Endothelial cell of umbilical vein (primary cell): ENCODE measurements at places on chromosomes 3 and 15. TPM values are rescaled to one million over a fixed set of nuclear protein-coding genes. Genes with fewer than 3 reads are reported as not detected.

ZNF860 gene
- total RNA-seq: 0.73 and 1.0 TPM in 2 replicates

LINGO1 gene
- 0.32 and 0.33 TPM in 2 replicates for total RNA-seq

DNA sequence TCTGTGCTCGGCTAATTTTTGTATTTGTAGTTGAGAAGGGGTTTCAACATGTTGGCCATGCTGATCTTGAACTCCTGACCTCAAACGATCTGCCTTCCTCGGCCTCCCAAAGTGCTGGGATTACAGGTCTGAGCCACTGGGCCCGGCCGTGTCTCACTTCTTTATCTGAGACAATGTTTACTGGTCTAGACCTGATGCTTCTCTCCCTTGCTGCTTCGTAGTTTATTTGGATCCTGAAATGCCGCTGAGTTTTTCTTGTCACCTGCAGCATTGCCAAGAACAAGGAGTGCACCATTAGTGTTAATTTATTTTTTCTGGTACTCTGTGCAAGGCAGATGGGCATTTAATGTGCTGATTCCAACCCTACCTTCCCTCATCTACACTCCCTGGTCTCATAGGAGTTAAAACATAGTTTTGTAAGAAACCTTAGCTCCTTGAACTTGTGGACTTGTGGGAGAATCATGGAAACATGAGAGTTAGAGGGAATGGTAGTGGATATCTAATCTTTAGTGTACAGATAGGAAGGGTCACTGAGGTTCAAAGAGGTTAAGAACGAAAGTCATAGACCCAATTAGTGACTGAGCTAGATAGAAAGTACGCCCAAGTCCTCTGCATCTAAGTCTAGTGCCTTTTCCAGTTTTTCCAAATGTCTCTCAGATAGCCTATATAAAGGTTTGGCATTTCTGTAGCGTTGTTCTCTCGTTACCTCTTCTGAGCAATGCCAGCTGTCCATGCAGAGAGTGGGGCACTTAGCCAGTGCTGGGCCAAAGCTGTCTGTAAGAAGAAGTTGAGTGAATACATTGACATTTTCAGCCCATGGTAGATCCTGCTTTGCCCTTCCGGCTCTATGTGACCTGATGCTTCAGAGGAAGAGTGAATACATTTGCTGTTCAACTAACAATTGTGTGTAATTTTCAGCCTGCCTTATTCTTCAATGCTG lies 244.1 kb downstream of the LPP start:
- no peaks in the 10 kb centered on the region for H3K27me3 ChIP-seq
- no peak overlapping the region for H3K4me3 ChIP-seq
- H3K4me1 ChIP-seq: no peaks in the 10 kb centered on the region
- no peak overlapping the region for H3K27ac ChIP-seq
- no peaks in the 10 kb centered on the region for H3K36me3 ChIP-seq
- no peak for DNase-seq

- H3K27me3 ChIP-seq: no peaks in the 10 kb centered on the region
- H3K4me1 ChIP-seq: no peaks in the 10 kb centered on the region
- H3K27ac ChIP-seq: no peak overlapping the region
- no peak overlapping the region for H3K4me3 ChIP-seq
- H3K36me3 ChIP-seq: no peaks in the 10 kb centered on the region
Observed at GRCh38 chr3:133047980-133048379, 9.8 kb downstream of the TMEM108 start.

DNA sequence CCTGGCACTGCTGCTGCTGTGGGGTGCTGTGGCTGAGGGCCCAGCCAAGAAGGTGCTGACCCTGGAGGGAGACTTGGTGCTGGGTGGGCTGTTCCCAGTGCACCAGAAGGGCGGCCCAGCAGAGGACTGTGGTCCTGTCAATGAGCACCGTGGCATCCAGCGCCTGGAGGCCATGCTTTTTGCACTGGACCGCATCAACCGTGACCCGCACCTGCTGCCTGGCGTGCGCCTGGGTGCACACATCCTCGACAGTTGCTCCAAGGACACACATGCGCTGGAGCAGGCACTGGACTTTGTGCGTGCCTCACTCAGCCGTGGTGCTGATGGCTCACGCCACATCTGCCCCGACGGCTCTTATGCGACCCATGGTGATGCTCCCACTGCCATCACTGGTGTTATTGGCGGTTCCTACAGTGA lies 2.1 kb downstream of the GRM2 start:
- DNase-seq: no peak
- no peaks in the 10 kb centered on the region for H3K36me3 ChIP-seq
- peaks cover 3% of the 10 kb centered on the region for H3K4me1 ChIP-seq
- H3K27me3 ChIP-seq: peaks cover 10% of the 10 kb centered on the region
- no peak overlapping the region for H3K4me3 ChIP-seq
- H3K27ac ChIP-seq: no peak overlapping the region

DNA sequence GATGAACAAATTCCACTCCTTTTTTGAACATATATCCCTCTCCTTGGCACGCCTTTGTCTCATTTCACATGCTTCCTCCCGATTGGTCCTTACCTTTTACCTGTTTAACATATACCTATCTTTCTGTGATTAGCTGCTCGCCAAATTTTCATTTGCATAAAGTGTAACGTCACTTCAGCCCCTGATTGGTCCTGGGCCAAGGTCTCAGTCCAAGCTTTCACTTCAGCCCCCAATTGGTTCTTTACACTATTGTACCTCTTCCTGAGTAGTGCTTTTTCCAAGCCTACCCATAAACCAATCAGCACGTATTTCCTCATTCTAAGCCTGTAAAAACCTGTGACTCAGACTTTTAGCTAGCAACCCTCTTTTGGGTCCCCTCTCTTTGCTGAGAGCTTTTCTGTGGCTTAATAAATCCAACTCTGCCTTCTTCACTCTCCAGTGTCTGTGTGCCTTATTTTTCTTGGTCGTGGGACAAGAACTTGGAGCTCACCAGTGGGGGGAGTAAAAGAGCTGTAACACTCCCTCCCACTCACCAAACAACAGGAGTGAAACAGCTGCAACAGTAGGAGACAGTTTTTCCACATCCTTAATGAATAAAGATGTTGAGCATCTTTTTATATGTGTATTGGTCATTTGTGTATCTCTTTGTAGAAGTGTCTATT lies 584 bp upstream of the XCR1 start:
- DNase-seq: no peak
- no peaks in the 10 kb centered on the region for H3K27me3 ChIP-seq
- no peak overlapping the region for H3K27ac ChIP-seq
- H3K4me1 ChIP-seq: no peaks in the 10 kb centered on the region
- H3K36me3 ChIP-seq: no peaks in the 10 kb centered on the region

GRCh38 chr3:139318431-139318816 lies 25.4 kb upstream of the MRPS22 start:
- H3K4me1 ChIP-seq: no peaks in the 10 kb centered on the region
- DNase-seq: no peak
- H3K27me3 ChIP-seq: no peaks in the 10 kb centered on the region
- no peaks in the 10 kb centered on the region for H3K36me3 ChIP-seq

GRCh38 chr3:11733914-11734313 lies 90.2 kb upstream of the VGLL4 start:
- H3K36me3 ChIP-seq: no peaks in the 10 kb centered on the region
- H3K4me1 ChIP-seq: no peaks in the 10 kb centered on the region
- no peak for DNase-seq

GRCh38 chr3:188209740-188210139 lies 55.8 kb downstream of the LPP start:
- H3K36me3 ChIP-seq: peaks cover 3% of the 10 kb centered on the region
- H3K4me3 ChIP-seq: no peak overlapping the region
- H3K27ac ChIP-seq: no peak overlapping the region
- no peaks in the 10 kb centered on the region for H3K4me1 ChIP-seq

GRCh38 chr3:36457667-36458066 lies 77.4 kb downstream of the STAC start:
- H3K27ac ChIP-seq: no peak overlapping the region
- H3K27me3 ChIP-seq: no peaks in the 10 kb centered on the region
- DNase-seq: no peak
- H3K36me3 ChIP-seq: no peaks in the 10 kb centered on the region
- no peaks in the 10 kb centered on the region for H3K4me1 ChIP-seq

DNA sequence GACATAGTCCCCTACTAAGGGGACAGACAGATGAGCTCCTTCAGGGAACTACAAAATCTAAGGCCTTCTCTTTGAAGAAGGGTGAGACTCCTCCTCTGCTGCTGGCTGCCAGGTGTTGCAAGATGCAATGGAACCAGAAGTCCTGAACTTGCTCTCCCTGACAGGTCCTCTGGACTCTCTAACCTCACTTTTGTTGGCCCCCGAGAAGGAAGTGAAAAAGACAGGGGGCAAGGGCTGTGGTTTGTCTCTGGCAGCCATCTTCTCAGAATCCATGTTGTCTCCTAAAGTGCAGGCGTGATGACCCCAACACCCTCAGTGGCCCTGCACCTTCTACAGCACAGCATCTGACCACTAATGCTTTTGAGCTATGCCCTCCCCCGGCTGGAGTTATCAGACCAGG lies 292.5 kb downstream of the CHST2 start:
- no peaks in the 10 kb centered on the region for H3K27me3 ChIP-seq
- no peak for DNase-seq
- H3K4me3 ChIP-seq: no peak overlapping the region
- H3K4me1 ChIP-seq: no peaks in the 10 kb centered on the region

GRCh38 chr3:139109271-139109670 lies 64.6 kb upstream of the PRR23C start:
- no peak overlapping the region for H3K27ac ChIP-seq
- no peak overlapping the region for H3K4me3 ChIP-seq
- no peaks in the 10 kb centered on the region for H3K4me1 ChIP-seq
- no peaks in the 10 kb centered on the region for H3K36me3 ChIP-seq
- no peaks in the 10 kb centered on the region for H3K27me3 ChIP-seq
- DNase-seq: no peak

DNA sequence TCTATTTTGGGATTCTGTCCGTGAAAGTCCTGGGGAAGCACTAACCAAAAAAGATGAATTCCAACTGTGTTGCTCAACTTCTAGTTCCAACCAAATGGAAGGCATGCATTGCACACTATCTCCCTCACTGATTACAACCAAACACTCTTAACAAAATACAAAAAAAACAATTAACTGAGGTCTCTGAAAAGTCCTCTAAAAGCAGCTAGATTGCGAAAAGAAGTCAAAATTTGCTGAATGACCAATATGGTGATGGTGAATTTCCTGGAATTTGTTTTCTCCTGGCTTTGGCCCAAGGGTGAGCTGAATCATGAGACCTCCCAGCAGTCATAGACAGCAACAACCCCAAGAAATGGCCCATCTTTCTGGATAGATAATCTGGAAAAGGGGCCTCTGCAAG lies 28.3 kb downstream of the CYP19A1 start:
- no peak overlapping the region for H3K4me3 ChIP-seq
- no peaks in the 10 kb centered on the region for H3K36me3 ChIP-seq
- H3K4me1 ChIP-seq: no peaks in the 10 kb centered on the region
- peaks cover 90% of the 10 kb centered on the region for H3K27me3 ChIP-seq
- H3K27ac ChIP-seq: no peak overlapping the region
